Calu3 (cell line): ENCODE measurements at places on chromosomes 12 and 14.

DNA sequence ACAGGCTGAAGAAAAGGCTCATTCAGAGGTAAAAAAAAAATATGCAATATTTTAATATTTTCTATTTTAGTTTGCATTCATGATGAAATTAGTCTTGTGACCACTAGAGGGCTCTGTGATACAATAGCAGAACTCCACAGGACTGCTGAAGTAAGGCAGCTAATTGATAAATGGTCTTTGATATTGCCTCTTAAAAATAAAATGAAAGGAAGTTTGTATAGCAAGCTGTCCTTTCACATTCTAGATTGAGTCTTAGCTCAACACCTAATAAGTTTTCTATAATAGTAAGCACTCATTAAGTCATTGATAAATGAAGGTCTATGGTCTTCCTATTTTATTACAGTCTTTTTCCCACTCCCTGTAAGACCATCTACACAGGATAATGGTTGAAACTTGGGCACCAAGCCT lies 315.7 kb downstream of the NAV3 start:
- no peaks in the 10 kb centered on the region for H3K4me1 ChIP-seq
- DNase-seq = no peak
- H3K27ac ChIP-seq = no peak overlapping the region
- H3K27me3 ChIP-seq = no peaks in the 10 kb centered on the region

DNA sequence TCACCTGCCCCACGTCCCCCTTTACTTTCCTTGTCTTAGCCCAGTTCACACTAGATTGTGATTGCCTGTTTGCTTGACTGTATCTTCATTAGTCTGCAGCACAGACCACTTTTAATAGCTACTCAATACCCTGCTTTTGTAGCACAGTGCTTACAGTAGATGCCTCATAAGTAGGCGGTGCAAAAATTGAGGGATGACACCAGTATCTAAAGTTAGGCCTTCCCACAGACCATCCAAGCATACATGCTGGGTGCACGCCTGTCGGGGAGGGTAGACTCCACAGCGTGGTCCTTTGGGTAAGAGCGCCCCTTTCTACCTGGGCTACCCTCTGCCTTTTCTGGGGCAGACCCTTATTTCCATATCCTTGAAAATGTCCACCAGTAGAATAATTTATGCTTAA lies 140.8 kb downstream of the GCH1 start:
- H3K27me3 ChIP-seq = no peaks in the 10 kb centered on the region
- no peaks in the 10 kb centered on the region for H3K36me3 ChIP-seq
- no peak overlapping the region for H3K4me3 ChIP-seq
- no peak for DNase-seq
- no peaks in the 10 kb centered on the region for H3K4me1 ChIP-seq
- H3K27ac ChIP-seq = no peak overlapping the region

GRCh38 chr12:20210621-20211215 lies 157.6 kb upstream of the PDE3A start:
- H3K27ac ChIP-seq = no peak overlapping the region
- H3K4me1 ChIP-seq = peaks cover 22% of the 10 kb centered on the region
- H3K36me3 ChIP-seq = peaks cover 5% of the 10 kb centered on the region
- no peaks in the 10 kb centered on the region for H3K27me3 ChIP-seq

DNA sequence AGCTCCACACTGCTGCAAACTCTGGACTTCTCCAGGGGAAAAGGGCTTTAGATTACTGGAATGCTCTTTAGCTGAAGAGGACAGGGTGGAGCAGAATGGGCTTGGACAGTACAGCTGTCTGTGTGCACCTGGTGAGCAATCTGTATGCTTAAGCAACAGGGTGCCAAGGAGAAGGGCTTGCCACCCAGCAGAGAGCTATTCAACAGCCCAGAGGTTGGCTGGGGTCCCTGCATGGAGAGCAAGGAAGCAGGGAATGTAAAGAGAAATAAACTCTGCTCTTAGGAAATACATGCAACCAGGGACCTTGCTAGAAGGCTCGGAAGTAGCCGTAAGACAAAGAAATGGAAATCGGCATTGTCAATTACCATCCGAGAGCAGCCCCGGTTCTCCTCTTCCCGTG lies 53.0 kb upstream of the CORO1C start:
- no peak overlapping the region for H3K4me3 ChIP-seq
- no peak for DNase-seq
- no peak overlapping the region for H3K27ac ChIP-seq
- no peaks in the 10 kb centered on the region for H3K4me1 ChIP-seq
- peaks cover 37% of the 10 kb centered on the region for H3K36me3 ChIP-seq

DNA sequence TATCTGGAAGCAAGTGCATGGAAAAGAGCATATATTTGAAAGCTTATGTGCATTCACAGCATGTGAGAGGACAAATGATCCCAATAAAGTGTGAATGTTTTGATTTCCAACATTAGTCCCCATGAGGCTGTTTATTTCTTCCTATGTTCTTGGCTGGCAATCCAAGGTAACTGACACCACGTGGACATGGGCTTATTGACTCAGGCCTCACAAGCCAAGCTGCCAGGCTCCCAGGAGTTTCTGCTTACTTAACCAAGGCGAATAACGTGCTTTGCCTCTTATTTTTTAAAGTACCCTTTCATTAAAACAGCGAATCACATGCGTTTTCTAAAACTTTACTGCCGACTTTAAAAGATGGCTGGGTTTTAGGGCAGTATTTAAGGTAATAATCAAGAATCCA lies 441.7 kb downstream of the FUT8 start:
- no peak for DNase-seq
- H3K4me1 ChIP-seq = no peaks in the 10 kb centered on the region
- no peaks in the 10 kb centered on the region for H3K36me3 ChIP-seq
- H3K27ac ChIP-seq = no peak overlapping the region
- H3K27me3 ChIP-seq = peaks cover 16% of the 10 kb centered on the region

GRCh38 chr14:50813544-50813863 lies 17.5 kb downstream of the NIN start:
- no peaks in the 10 kb centered on the region for H3K4me1 ChIP-seq
- no peaks in the 10 kb centered on the region for H3K27me3 ChIP-seq
- H3K4me3 ChIP-seq = no peak overlapping the region
- DNase-seq = no peak
- H3K36me3 ChIP-seq = no peaks in the 10 kb centered on the region
- no peak overlapping the region for H3K27ac ChIP-seq

GRCh38 chr12:120402217-120402616 lies 33.3 kb upstream of the MSI1 start:
- H3K27ac ChIP-seq = no peak overlapping the region
- DNase-seq = no peak
- peaks cover 16% of the 10 kb centered on the region for H3K4me1 ChIP-seq
- H3K36me3 ChIP-seq = peaks cover 5% of the 10 kb centered on the region
- no peak overlapping the region for H3K4me3 ChIP-seq
- peaks cover 59% of the 10 kb centered on the region for H3K27me3 ChIP-seq

DNA sequence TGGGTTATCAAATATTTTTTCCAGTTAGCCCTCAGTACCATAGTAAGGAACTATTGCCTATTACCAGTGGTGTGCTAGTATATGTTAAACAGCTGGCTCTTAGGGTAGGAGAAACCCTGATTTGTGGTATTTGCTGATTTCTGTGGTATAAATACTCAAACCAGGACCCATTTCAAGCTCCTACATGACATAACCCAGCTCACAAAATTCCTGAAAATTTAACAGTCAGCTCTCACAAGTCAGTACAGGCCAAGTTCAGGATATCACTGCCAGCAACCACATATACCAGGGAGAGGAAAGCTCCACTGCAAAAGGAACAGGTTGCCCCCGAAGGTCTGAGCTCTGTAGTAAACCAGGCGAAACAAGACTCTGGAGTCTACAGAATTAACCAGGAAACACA lies 315.3 kb downstream of the NOVA1 start:
- H3K27ac ChIP-seq = peak overlapping the region; percentile 17
- H3K4me3 ChIP-seq = no peak overlapping the region
- no peaks in the 10 kb centered on the region for H3K36me3 ChIP-seq
- no peaks in the 10 kb centered on the region for H3K4me1 ChIP-seq
- no peaks in the 10 kb centered on the region for H3K27me3 ChIP-seq
- DNase-seq = no peak

DNA sequence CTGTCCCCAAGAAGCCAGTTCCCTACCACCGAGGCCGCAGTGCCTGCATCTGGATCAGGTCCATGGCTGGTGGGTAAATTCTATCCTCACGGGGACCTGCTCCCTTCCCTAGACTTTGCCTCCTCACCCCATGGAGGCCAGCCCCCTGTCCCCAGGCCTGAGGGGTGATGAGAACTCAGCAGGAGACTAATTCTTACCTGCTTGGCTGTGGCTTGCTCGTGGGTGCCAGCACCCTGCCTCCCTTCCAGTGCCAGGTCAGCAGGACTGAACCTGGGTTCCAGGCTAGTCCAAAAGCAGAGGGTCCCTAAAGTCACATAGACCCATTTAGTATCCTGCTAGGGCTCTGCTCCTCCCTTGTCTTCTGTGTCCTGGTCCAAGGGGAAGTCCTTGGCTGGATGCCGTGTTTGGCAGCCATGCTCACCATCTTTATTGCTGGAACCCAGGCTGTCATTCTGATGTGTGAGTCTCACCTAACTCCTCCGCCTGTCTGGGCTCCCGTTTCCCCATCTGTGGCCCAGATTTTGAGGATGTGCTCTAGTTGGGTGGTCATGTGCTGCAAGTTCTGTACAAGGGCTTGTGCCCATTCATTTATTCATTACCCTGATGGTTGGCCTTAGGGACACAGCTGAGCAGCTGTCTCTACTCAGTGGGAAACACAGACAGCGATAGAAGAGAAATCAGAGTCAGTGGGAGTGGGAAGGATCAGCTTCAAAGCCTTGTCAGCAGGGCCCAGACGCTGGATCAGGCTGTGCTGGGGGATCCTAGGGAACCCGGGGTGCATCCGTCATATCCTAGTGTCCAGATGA lies 949 bp downstream of the PLBD2 start:
- peaks cover 19% of the 10 kb centered on the region for H3K36me3 ChIP-seq
- DNase-seq = no peak
- H3K27ac ChIP-seq = no peak overlapping the region

DNA sequence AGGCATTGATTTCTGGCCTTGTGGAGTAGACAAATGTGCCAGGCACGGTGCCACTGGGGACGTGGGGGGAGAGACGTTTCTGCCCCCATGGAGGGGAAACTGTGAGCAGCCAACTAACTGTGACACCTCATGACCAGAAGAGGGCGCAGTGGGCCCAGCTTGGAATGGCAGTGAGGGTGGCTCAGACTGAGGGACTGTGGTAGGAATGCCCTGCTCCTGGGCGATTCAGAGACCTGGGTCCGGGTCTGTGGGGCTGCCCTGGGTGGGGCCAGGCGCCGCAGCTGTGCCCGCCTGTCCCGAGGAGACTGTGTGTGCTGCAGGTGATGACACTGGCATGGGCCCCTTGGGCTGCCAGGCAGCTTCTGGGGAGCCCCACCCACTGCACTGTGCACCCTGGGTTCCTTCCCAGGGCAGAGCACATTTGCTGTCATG lies 60.6 kb downstream of the SLC25A47 start:
- peak; percentile 70 for DNase-seq
- H3K4me1 ChIP-seq = peaks cover 12% of the 10 kb centered on the region
- peaks cover 5% of the 10 kb centered on the region for H3K36me3 ChIP-seq
- no peaks in the 10 kb centered on the region for H3K27me3 ChIP-seq
- no peak overlapping the region for H3K4me3 ChIP-seq

- no peak overlapping the region for H3K4me3 ChIP-seq
- DNase-seq = no peak
- no peaks in the 10 kb centered on the region for H3K4me1 ChIP-seq
- no peaks in the 10 kb centered on the region for H3K36me3 ChIP-seq
- no peak overlapping the region for H3K27ac ChIP-seq
Measured at GRCh38 chr12:100185361-100185894, 15.2 kb upstream of the ACTR6 start.

DNA sequence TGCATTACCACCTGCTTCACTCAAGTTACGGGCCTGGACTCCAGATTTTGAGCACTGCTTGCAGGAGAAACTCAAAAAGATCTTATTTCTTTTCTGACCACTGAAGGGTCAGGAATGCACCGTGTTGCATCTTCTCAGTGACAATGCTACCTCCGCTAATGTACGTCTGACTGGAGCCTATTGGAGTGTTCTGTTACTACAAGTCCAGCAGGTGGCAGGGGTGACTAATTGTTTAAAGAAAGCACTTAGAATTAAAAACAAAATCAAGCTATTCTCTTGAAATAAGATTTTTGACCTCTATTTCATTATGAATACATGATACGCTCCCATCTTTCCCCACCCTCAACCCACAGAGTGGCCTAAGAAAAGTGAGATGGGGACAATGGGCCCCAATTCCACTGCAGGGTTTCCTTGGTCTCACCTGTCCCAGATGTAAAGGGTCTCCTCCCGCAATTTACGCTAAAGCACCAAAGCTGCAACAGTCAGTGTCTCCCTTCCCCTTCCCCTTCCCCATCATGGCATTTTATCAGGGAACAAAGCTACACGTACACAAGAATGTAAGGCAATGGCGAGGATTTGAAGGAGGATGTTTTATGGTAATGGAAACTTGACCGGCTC lies 2.2 kb downstream of the TBPL2 start:
- H3K36me3 ChIP-seq = no peaks in the 10 kb centered on the region
- peaks cover 7% of the 10 kb centered on the region for H3K4me1 ChIP-seq
- H3K27ac ChIP-seq = no peak overlapping the region
- H3K4me3 ChIP-seq = no peak overlapping the region

GRCh38 chr14:92760524-92760805 lies 12.0 kb upstream of the LGMN start:
- H3K4me3 ChIP-seq = peak overlapping the region; percentile 51
- H3K4me1 ChIP-seq = peaks cover 30% of the 10 kb centered on the region
- H3K27ac ChIP-seq = peak overlapping the region; percentile 25
- H3K27me3 ChIP-seq = no peaks in the 10 kb centered on the region
- DNase-seq = peak; percentile 46
